Hematopoietic multipotent progenitor cell treated with erythropoietin and hydrocortisone succinate and interleukin-3 and kit ligand, for 17 days (in vitro differentiated cells): ENCODE measurements at places on chromosomes 2 and 18.

DNA sequence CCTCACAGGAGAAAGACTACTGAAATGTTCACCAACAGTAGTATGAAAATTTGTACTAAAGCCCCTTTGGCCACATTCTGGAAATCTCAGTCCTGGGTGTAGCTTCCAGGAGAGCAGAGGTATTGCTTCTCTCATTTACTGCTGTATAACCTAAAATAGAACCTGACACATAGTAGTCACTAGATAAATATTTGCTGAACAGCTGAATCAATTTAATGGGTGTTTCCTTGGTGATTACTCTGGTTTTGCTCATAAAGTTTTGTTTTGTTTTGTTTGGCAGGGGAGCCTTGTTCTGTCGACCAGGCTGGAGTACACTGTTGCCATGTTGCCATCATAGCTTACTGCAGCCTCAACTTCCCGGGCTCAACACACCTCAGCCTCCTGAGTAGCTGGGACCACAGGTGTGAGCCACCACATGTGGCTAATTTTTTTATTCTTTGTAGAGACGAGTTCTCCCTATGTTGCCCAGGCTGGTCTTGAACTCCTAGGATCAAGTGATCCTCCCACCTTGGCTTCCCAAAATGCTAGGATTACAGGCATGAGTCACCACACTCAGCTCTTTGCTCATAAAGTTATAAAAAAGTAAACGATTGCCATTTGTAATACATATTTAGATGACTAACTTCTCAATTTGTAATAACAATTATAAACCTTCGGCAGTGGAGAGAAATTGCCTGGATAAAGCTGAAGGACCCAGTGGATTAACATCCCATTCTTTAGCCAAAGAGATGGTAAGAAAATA is 11.5 kb upstream of the PARD3B start:
- DNase-seq, result no peak

GRCh38 chr2:234289834-234290590 is 206.9 kb downstream of the ARL4C start:
- DNase-seq, result no peak

DNA sequence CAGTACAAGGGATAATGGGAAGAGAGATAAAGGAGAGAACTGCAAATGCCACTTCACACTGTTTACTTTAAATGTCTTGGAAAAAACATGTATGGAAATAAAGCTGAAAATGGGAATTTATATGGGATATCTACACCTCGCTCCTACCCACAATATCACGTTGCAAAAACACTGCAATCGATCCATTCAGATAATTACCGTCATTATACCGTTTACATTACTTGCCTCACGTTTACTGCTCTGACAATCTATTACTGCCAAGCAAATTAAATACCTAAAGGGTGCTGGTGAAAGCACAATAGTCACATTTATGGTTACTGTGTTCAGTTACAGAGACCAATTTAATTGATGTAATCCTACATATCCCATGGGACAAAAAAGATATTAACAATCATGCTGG is 214.7 kb upstream of the LYPD1 start:
- no peak for DNase-seq

DNA sequence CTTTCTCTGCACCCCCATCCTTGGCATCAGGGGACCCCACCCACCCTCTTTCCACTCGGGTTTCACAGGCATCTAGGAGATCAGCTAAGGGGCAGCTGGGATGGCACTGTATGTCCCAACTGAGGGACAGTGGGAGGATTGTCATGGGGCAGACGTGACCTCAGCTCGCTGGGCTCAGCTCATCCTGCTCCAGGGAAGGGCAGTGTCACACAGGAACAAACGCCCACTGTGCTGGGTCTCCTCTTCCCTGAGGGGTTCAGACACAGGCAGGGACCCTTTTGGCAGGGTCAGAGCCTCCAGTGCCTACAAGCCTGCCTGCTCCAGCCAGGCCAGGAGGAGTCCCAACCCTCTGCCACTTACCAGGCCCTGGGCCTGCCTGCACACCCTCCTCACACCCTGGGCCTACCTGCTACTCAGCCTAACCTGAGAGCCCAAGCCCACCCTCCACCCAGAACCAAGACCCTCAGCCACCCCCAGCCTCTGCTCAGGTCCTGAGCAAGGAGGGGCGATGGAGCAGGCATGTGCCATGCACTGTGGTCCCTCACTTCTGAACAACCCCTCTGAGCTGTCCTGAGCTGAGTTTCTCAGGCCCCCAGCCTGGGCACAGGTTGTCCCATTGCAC is 68.2 kb downstream of the HS1BP3 start:
- DNase-seq, result no peak

- DNase-seq, result peak; percentile 55
Observed at GRCh38 chr2:10659898-10660568, 29.7 kb downstream of the NOL10 start.

- no peak for DNase-seq
Observed at GRCh38 chr2:35114765-35115164, 1240.8 kb upstream of the CRIM1 start.

GRCh38 chr2:84038866-84039265 is 420.2 kb downstream of the SUCLG1 start:
- no peak for DNase-seq

DNA sequence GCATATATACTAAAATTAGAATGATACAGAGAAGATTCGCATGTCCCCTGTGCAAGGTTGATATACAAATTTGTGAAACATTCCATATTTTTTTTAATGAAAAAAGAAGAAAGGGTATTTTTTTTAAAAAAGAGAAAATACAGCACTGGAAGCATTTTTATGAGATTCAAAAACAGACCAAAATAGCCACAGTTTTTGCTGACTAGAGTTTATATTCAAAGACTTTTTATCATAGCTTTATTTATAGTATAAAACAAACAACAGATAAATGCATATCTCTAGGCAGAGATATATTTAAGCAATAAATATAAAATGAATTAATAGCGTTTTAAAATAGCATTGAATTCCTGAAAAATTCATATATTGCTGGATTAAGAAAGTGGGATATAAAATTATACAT is 436.5 kb upstream of the ACVR2A start:
- DNase-seq, result no peak

- DNase-seq, result no peak
Observed at GRCh38 chr2:86295066-86295465, 42.4 kb downstream of the REEP1 start.

- no peak for DNase-seq
Observed at GRCh38 chr18:26215247-26215970, 10.8 kb upstream of the TAF4B start.

GRCh38 chr2:223092667-223093066 is 40.7 kb downstream of the KCNE4 start:
- DNase-seq, result no peak

DNA sequence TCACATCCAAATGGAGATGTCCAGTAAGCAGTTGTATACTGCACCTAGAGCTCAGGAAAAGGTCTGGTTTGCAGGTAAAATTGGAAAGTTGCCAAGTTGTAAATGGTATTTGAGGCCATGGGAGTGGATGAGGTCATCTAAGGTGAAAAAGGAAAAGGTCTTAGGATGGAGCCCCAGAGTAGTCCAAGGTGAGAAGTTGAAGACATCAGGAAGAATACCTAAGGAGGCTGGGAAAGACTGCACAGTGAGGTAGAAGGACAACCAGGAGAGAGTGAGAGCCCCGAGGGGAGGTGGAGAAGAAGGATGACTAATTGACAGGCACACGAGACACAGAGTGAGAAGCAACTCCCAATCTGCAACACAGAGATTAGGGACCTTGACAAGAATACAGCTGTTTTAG is 10.7 kb downstream of the DPP4 start:
- DNase-seq, result no peak

DNA sequence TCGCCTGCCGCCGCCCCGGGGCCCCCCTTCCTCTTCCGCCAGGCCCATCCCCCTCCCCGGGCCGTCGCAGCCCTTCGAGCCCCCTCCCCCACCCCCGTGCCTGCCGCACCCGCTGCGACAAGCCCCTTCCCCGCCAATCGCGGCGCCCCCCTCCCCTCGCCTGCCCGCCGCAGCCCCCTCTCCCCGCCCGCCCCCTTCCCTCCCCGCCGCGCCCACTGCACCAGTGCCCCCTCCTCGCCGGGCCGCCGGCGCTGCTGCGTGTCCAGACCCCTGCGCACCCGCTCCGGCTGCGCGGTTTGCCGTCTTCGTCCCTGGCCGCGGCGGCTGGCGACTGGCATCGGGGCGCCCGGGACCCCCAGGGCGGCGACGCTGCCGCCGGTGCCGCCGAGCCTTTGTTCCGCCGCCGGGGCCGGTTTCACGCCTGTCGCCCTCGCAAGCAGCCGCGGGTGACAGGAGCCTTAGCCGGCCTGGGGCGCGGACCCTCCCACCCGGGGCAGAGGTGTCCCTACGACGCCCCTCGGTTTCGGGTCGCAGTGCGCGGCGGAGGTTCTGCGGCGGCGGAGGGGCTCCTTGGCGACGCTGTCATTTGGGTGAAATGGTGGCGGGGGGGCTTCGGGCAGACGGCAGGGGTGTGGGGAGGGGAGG is 18.1 kb downstream of the GPC1 start:
- no peak for DNase-seq

DNA sequence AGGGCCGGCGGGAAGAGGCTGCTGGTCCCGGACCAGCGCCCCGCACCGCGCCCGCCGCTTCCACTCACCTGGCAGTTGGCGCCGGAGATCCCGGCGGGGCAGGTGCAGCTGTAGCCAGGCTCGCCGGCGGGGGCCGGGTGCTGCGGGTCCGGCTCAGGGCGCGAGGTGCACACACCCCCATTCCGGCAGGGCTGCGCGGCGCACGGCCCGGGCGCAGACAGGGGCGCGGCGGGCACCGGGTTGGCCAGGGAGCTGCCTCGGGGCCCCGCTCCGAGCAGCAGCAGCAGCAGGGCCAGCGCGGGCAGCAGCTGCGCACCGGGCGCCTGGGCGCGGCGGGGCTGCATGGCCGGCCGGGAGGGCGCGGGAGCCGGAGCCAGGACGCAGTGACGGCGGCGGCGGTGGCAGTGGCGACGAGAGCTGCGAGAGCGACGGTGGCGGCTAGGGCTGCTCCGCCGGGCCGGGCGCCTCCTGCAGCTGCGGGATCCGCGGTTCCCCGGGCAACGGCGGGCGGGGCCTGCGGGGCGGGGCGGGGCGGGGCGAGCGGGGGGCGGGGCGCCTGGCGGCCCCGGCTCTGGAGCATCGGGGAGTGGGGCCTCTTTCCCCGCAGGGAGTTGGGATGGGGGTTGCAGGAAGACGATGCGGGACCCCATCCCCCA is at the start of gene DNER:
TSS of gene DNER (minus strand) at position 476 of the 656 bp plus-strand sequence. CDS start at position 344, 132 bp downstream.
- DNase-seq, result no peak

DNA sequence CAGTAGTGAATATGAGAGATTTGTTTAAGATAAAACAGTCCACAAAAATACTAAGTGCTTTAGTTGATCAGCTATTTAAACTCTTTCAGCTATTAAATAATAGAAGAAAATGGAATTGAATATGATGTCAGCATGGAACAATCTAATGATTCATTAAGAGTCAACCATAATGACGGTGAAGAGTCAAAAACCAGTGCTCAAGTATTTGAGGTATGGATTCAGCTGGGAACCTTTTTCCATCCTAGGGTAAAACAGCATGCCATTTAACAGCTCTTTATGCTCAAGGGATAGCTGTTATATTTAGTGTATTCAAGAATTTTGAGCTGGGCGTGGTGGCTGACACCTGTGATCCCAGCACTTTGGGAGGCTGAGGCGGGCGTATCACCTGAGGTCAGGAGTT is 29.7 kb downstream of the CARF start:
- no peak for DNase-seq

GRCh38 chr2:6827566-6828298 is 38.0 kb downstream of the CMPK2 start:
- no peak for DNase-seq

GRCh38 chr18:10783941-10784340 is 258.1 kb downstream of the NAPG start:
- no peak for DNase-seq

- DNase-seq, result no peak
Observed at GRCh38 chr2:136665736-136666135, 99.6 kb upstream of the THSD7B start.

- no peak for DNase-seq
Observed at GRCh38 chr18:63236406-63236805, 83.2 kb downstream of the BCL2 start.

- DNase-seq, result no peak
Observed at GRCh38 chr2:6855860-6856547, 9.7 kb downstream of the CMPK2 start.
